ENCODE measurements at places on chromosomes 16 and 17.
A peak's percentile ranks its signal among the peaks of the same experiment; 100 is the strongest.

- no peak for DNase-seq
Measured at GRCh38 chr17:2712300-2713043, 908 bp upstream of the CLUH start.

DNA sequence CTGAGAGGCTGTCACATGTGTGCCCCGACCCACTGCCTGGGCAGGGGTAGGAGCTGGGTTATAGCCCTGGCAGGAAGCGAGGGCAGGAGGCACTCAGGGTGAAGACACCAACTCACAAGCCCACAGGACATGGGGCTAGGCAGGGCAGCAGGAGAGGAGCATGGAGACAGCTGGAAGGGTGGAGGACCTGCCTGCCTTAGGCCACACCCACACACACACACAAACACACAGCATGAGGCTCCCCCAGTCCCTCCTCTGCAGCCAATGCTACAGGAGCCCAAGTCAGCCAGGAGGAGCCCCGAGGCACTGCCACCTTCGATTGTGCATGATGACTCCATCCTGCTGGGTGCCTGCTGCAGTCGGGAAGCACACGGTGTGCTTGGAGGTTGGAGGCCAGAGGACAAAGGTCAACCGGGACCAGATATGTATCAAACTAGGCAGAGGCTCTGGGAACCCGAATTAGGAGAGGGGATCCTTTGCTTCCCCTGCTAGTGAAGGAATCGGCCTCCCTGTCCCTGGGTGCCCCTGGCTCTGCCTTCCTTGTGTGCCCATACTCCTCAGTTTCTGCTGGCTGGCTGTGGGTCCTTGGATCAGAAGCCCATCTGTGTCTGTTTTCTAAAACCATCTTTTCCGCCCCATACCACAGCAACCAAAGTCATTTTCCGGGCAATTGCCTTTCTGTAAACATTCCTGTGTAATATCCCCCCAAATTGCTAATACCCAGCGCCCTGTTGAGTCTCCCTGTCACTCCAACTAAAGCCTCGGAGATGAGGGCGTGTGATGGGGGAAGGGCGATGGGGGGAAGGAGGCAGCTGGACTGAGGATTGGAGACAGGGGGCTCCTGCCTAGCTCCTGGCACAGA lies 20.5 kb downstream of the SRCIN1 start:
- DNase-seq = no peak

GRCh38 chr17:77802811-77803220 lies 155.7 kb upstream of the TNRC6C start:
- DNase-seq = peak; percentile 83

DNA sequence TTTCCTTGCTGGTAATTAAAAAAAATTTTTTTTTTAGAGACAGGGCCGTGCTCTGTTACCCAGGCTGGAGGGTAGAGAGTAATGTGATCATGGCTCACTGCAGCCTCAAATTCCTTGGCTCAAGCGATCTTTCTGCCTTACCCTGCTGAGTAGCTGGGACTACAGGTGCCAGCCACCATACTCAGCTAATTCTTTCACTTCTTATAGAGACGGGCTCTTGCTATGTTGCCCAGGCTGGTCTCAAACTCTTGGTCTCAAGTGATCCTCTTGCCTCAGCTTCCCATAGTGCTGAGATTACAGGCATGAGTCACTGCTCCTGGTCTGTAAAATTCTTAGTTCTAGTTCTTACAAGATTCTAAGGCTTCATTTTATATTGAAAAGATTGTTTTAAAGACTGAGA lies 11.1 kb downstream of the SMIM36 start:
- DNase-seq = no peak

DNA sequence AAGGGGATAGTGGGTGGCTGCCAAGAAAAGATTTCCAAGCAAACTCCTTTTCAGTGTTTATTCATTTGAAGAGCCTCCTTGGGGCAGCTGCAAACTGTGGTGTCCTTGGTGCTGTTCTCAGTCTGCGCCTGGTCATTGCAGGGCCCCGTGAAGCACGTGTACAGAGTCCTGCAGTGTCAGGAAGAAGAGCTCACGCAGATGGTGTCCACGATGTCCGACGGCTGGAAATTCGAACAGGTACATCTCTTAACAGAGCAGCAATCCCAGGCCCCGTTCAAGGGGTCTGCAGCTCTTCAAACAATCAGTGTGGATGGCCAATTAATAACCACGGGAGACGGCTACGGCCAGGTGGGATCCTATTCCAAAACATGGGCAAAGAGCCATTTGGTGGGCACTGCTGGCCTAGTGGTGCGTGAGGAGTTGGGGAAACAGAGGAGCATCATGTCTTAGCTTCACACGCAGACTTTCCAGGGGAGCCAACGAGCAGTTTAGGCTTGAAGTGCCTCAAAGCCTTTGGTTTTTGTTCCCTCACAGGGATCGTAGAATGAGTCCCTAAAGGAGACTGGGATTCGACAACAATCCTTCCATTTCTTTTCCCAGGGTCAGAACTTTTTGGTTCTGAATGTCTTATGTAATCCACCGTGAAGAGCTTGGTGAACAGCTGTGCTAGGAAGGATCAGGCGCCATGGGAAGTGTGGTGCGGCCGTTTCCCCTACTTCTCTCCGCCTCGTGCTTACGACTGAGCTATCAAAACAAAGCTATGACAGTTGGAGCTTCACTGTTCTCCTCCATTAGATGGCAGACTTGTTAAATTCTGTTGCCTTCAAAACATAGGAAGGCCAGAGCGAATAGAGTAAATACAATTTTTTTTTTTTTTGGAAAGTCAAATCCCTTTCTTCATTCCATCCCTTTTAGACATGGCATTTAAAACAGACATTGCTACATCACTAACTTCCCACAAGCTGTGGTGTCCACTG lies 12.6 kb downstream of the KCTD2 start:
- DNase-seq = no peak

DNA sequence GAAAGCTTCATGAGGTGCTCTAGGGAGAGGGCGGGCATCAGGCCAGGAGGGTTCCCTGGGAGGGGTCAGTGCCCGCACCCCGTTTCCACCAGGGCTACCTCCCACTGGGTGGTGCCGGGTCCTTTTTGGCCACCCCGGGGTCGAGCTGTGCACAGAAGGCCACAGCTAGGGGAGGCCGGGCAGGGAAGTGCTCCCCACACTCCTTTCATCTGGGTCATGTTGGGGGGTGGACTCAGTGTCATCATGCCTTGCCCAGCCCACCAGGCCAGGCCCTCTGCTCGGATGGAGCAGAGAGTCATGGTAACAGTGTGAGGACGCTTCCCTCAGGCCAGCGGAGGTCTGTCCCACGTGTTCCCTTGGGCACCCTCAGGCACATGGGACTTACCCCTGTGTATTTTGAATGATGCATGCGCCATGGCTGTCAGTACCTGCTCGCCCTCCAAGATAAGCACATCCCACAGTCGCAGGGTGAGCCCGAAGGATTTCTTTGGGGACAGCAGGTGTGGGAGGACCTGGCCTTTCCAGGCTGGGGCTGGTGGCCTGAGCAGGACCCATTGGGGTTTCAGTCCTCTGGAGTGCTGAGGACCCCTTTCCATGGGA lies 46.4 kb downstream of the TNFRSF13B start:
- DNase-seq = no peak

DNA sequence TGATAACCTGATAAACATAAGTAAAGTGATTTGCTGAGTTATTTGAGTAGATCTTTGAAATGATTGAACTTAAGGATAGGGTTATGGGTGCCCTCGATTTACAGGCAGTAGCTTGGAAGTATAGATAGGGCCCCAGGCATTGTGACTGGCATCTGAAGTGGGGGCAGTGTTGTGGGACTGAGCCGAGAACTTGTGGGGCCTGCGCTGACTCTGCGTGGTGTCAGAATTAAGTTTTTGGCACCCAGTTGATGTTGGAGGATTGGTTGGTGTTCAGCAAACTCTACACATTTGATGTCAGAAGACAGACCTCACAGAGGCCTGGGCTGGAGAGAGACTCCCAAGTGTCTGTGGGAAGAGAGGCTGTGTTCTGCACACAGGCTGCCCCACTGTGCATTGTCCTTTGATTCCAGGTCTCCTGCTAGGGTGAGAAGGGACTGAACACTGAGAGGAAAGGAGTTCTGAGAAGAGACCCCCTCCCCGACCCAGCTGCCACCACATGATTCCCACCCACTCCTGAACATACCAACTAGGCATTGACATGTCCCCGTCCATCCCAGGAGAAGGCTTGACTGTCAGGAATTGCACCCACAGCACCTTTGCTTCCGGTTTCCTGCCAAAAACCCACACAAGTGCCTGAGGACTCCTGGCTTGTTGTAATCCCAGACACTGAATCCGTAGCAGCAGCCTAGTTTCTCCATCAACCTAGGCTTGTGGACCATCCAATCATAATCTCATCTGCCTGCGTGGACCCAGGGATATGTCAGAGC lies 4.5 kb downstream of the ZNF267 start:
- no peak for DNase-seq

- DNase-seq = no peak
Measured at GRCh38 chr17:83108709-83109108, 29.3 kb downstream of the METRNL start.

- DNase-seq = no peak
Measured at GRCh38 chr17:81052199-81052997, 17.4 kb downstream of the BAIAP2 start.

DNA sequence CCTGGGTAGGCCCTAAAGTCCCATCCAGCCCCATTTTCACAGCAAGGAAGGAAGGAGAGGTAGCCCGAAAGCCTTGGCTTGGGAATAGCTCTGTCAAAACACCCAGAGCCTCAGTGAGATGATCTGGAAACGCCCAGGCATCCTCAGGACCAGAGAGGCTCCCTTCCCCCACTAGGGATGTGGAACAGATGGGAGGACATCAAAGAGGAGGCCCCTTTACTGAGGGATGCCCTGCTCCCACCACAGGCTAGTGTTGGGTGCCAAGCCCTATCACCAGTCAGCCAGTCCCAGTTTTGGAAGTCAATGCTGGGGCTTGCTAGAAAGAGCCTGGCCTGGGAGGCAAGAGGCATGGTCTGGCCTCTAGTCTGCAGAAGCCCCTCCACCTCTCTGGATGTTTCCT lies 4.7 kb downstream of the TPPP3 start:
- no peak for DNase-seq

GRCh38 chr17:8300226-8300625 lies 5.0 kb upstream of the SLC25A35 start:
- no peak for DNase-seq

GRCh38 chr17:57084802-57085447 lies at the start of gene AKAP1:
Gene AKAP1, plus strand, starts transcription at chr17:57085246. Its CDS starts 20,219 bp downstream, at chr17:57105465.
- DNase-seq = peak; percentile 94

- no peak for DNase-seq
Measured at GRCh38 chr17:68196394-68197090, 51.3 kb upstream of the AMZ2 start.

- DNase-seq = no peak
Measured at GRCh38 chr17:49000943-49001342, 3.8 kb downstream of the IGF2BP1 start.

DNA sequence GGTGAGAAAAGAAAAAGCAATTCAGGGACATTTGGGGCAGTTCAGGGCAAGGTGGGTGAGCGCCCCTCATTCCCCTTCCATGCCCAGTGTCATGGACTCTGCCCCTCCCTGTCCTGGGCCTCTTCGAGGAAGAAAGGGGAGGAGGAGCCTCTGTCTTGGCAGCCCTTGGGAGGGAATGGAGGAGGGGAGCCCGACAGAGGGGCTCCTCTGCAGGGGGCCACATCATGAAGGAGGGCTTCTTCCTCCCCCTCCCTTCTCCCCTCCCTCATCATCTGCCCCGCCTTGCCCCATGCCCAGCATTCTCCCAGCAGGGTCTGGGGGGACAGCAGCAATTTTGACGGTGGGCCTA lies 33.2 kb upstream of the TAC4 start:
- no peak for DNase-seq

GRCh38 chr16:55906123-55906522 lies 30.9 kb upstream of the CES5A start:
- DNase-seq = no peak

DNA sequence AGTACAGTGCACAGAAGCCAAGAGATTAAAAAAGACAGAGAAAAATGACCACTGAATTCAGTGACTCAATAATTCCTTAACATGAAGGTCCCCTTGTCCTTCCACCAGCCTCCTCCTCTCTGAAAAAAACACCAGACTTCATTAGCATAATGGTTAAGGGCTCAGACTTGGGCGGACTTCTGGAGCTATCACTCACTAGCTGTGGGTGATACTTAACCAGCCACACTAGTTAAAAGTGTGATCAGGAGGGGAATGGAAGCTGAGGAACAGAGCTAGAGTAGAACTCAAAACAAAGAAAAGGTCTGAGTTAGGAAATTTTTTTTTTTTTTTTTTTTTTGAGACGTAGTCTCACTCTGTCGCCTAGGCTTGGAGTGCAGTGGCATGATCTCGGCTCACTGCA lies 23.2 kb downstream of the ZNF652 start:
- DNase-seq = no peak

DNA sequence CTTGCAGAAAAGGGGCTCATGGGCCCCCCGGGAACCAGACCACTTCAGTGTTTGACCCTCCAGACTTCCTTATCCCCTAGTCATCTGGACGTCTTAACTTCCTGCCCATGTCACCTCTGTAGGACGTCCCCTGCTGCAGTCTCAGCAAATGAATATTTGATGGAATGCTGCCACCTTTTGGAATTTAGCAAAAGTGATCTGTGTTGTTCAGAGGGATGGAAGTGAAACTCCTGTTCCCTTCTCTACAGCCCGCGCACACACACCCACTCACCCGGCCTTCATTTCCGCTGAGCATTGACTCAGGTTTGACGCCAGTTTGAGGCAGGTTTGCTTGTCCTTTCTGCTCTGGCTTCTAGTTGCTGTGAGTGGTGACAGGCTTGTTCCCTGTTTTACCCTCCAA lies 507.2 kb upstream of the EEF2KMT start:
- DNase-seq = peak; percentile 11

GRCh38 chr16:85535352-85536072 lies 77.6 kb upstream of the GSE1 start:
- no peak for DNase-seq

DNA sequence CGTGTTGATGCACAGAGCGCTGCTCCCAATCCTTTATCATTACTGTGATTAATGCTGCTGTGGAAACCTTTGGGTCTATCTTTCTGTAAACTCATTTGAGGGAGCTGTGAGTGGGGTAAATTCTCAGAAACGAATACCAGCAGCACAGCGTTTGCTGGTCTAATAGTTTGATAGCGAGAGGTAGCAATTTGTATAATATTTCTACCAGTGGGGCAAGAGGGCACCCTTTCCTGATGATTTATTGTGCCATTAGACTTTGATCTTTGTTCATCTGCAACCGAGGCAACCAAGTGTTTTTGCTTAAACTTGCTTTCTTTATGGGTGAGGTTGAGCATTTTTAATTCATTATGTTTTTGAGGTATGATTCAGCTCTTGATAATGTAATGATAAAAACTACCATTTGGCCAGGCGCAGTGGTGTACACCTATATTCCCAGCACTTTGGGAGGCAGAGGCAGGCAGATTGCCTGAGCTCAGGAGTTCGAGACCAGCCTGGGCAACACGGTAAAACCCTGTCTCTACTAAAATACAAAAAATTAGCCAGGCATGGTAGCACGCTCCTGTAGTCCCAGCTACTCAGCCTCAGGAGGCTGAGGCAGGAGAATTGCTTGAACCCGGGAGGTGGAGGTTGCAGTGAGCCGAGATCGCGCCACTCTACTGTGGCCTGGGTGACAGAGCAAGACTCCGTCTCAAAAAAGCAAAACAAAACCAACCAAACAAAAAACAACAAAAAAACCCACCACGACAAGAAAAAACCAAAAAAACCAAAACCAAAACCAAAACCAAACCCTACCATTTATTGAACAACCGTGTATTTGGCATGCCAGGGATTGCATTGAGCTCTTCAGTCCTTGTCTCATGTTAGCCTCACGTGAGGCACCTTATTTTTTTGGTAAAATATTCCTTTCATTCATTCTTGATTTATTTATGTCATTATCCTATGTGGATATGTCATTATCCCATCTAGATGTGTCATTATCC lies 81.5 kb downstream of the PLCG2 start:
- DNase-seq = no peak

Data from left kidney (tissue), 8 donors.